Glomerular endothelial cell (primary cell): ENCODE measurements at places on chromosomes 3 and 15.

DNA sequence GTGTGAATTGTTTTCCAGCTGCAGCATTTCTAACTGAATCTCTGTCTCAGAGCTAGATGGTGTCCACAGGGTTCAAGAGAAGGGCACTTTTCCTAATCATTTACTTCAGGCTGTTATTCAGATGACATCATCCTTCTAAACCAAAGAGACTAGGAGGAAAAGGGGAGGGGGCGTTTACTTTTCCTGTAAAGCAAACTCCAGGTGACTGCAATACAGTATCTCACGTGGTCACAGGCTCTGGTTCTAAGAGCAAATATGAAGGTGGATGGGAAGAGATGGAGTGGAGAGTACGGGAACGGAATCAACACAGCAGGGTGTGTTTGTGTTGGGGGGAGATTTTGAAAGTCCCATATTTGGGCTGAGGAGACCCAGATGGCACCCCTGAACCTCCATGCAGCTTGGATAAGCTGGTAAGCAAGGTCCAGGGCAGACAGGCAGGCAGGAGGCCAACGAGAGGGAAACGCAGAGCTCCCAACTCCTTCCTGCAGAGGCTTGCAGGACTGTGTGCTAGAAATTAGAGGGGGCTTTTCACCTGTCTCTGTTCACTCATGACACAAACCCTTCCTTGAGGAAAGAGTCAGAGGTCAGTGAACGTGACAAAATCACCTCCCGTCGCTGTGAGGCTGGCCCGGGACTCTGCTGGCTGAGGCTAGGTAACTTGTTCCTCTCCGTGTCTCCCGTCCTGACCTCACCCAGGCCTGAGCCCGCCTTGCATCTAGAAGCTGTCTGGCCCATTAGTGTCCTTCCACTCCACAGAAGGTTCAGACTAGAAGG lies 151.2 kb downstream of the OPA1 start:
- no peak for DNase-seq

GRCh38 chr15:56307180-56307579 lies 58.0 kb upstream of the TEX9 start:
- no peak for DNase-seq

GRCh38 chr3:64988188-64988587 lies 300.4 kb upstream of the ADAMTS9 start:
- peak; percentile 54 for DNase-seq

DNA sequence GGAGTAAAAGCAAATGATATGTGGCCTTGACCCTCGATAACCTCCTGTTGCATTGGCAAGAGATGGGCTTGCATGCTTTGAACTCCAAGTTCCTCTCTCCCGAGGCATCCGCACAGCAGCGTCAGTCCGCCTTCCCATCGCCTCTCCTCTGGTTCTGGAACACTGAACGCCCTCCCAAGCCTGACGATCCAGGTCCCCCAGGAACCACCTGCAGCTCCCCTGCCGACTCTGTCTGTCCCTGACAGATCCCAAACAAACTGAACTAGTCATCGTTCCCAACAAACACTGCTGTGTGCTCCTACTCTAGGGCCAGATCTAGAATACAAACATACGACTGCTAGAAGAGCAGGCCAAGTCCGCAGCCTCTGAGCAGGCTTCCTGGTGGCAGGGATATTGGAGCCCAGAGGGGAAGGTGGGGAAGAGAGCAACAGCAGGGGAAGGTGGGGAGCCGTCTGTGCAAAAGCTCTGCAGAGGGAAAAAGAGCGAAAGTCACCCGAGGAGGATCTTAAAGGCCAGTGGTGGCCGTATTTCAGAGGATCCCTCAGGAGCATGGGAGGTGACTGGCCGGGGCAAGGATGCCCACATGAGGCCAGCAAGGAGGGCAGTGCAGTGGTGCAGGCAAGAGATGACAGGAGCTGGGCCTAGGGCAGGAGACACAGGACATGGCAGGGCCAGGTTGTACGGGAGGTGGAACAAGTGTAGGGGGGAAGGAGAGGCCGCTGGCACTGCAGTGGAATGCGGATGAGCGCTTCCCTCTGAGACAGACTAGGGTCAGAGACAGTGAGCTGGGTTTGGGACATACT lies 50.8 kb downstream of the PCSK6 start:
- no peak for DNase-seq

DNA sequence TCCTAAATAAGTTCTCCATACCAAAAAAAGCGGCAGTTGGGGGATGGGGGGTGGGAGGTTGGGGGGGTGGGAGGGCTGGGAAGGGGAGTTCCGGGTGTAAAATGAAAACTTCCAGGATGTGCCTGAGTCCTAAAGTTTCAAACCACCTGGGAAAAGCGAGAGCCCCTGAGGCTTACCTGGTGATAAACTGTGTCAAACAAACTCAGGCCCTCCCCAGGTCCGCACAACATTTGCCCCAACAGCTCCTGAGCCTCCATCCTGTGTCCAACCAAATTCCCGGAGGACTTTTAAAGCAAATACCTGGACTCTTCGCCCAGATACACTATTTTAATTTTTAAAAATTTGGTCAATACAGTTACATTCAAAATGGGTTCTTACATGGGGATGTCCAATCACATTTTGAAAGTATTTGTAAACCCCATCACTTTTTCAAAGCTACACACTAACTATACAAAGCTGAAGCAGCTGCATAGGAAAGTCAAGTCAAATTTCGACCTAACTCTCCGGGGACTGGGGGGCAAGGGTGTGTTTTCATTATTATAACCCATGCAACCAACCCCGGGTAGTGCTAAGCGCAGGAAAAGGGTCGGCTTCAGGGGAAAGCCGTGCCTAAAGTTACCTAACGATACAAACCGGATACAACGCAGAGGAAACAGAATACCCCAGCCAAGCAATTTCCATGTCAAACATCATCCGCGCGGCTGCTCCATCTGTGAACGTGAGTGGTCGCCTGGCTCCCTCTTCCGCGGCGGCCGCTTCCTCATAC lies 685 bp upstream of the FOXB1 start:
- DNase-seq, result no peak
